ENCODE measurements at places on chromosomes 1 and 21.

DNA sequence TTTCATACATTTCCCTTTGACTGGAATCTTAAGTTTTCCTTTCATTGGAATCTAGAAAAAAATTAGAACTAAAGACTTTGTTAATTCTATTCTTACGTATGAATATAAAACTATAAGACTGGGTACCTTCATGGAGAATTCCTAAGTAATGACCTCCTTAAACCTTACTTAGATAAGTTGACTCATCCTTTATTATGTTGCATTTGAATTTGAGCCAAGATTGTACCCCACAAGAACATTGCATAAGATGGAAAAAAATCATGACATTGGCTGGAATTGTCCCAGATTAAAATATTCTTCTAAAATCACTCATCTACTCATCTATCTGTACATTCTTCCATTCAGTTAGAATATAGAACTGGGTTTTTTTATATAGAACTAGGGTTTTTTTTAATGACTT is 137.4 kb downstream of the C1orf21 start:
- DNase-seq = no peak

GRCh38 chr1:94118013-94118412 is 2.9 kb downstream of the ABCA4 start:
- no peak for DNase-seq

DNA sequence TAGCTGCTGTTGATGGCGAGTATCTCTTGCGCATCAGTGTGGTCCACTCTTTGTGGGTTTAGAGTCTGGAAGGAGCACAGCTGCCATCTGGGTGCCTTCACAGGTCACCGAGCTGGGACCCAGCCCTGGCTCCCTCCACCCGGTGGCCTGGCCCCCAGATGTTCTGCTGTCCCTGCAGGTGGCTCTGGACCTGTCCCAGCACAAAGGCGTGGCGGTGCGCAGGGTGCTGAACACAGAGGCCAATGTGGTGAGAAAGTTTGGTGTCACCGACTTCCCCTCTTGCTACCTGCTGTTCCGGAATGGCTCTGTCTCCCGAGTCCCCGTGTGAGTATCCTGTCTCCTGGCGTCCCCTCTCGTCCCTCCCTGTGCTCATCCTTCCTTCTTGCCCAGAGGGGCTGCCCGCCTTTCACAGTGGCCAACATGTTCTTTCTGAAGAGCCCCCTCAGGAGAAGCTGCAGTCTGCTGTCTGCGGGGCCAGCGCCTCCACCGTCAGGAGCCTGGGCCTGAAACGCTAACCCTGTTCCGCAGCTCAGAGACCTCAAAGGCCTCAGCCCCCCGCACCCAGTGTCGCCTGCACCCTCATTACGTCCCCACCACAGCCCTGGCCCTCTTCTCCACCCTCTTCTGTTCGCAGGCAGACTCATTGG is 27.4 kb downstream of the QSOX1 start:
- no peak for DNase-seq

- DNase-seq = no peak
These were observed 281.0 kb upstream of the DEPDC1 start for GRCh38 chr1:68777851-68778250.

DNA sequence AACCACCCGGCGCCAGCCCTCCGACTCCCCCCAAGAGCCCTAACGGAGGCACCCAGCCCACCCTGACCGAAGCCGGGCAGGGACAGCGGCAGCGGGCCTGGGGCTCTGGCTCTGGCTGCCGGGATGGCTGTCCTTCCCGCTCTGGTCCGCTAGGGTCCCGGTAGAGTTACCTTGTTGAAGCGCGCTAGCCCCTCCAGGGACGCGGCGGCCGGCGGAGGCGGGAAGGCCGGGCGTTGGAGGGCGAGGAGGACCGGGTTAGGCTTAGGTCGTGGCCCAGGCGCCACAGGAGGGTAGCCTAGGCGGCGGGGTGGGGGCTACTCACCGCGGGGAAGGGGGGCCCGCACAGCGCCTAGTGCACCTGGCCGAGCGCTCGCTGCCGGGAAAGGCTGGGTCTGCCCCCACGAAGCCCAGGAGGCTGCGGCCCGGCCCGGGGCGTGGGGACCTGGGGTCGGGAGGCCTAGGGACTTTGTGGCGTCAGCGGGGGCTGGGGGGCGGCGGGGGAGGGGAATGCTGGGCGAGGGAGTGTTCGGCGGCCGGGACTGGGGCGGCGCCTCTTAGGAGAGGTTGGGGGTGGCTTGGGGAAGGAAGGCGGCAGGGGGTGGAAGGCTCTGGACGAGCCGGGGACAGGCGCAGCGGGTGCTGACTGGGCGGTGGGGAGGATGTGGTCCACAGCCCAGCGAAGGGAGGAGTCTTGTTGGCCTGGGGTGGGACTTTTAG is at the start of gene TRIM17:
Gene TRIM17, minus strand, starts transcription at position 645 of the 717 bp plus-strand sequence. CDS start 1,789 bp downstream, outside the sequence.
- peak; percentile 42 for DNase-seq

DNA sequence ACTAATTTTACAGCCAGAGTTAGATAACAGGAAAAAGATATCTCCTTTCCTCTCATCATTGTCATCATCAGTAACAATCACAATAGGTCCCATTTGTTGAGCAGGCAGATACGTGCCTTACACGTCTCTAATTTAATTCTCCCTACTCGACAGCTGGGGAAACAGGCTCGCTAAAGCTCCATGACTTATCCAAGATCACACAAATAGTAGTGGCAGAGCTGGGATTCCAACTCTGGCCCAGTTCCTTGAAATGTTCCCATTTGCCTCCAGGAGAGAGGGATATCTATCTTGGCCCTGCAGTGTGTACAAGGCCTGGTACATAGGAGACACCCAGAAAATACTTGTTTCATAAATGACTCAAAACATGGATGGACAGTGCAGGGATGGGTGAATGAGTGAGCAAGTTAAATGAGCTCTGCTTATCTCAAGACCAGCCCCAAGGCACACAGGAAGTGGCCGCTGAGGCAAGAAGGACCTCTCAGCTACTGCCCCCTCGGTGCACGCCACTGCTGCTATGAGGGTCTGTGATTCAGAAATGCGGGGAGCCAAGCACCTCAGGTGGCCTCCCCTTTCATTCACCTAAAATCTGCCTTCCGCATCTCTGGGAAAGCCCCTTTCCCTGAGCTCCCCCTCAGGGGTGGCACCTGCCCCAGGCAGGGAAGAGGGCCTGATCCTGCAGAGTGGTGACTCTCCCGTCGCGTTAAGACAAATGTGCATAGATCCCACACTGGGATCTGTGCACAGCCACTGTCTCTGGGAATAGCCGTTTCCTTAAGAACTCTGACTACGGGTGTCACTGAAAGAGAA is 3.6 kb downstream of the KCNN3 start:
- no peak for DNase-seq

DNA sequence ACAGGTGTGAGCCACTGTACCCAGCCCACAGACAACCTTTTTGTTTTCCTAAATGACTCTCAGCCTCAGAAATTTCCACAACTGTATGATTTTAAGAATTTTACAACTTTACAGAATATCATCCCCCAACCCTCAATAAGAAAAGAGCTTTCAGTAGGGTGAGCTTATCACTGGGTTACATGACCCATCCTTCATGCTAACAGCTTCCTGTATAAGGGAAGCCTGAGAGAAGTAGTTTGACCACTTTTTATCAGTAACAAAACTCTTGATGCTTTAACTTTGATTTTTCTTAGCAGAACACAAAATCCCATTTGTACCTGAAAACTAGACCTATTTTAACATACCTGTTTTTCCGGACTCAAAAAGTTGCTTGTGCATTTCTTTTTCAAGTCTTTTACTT is 9.7 kb upstream of the MYBPHL start:
- no peak for DNase-seq

- DNase-seq = peak; percentile 24
These were observed 13.6 kb upstream of the AGMAT start for GRCh38 chr1:15598436-15598835.

GRCh38 chr1:178871551-178872320 is 859 bp upstream of the ANGPTL1 start:
- DNase-seq = no peak

DNA sequence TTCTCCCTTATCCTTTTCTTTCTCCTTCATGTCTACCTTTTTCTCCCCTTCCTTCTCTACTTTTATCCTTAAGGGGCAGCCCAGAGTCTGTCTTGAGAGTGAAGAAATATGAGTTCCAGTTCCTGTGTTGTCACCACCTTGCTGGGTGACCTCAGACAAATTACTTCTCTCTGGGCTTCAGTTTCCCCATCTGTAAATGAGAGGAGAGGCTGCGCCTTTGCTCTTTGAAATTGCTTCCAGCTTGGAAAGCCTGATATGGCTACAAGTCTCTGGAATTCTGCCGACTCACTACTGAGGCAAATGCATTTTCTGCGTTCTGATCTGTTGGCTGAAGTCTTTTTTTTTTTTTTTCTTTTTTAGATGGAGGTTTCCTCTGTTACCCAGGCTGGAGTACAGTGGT is 119.2 kb downstream of the SYF2 start:
- no peak for DNase-seq
